Tibial nerve (tissue), 4 donors: ENCODE measurements at places on chromosomes 7 and 10. TPM values are rescaled to one million over a fixed set of nuclear protein-coding genes. Genes with fewer than 3 reads are reported as not detected.

CPXM2 gene
- 45.2 TPM for total RNA-seq

GPNMB gene
- total RNA-seq = 53.3 TPM

NUPR2 gene
- total RNA-seq = not detected

DNA sequence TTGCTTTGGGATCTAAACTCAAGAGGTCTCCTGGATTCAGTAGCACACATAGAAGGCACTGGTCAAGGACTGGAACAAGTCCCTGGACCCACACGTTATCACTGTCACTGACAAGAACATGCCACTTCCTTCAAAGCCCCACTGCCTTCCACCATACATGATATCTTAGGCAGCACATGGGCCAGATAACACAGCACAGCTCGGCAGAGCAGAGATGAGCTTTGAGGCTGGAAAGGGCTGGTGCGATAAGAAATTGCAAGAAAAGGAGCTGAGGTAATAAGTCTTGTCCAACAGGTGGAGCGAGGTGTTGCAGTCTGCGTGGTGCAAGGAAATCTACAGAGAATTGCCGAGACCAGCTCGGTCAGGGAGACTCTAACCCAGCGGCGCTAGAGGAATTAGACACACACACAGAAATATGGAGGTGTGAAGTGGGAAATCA, 139.8 kb upstream of the CDK13 start:
- DNase-seq = no peak

- DNase-seq = no peak
Observed at GRCh38 chr7:44974549-44974948, 4.3 kb downstream of the MYO1G start.

DNA sequence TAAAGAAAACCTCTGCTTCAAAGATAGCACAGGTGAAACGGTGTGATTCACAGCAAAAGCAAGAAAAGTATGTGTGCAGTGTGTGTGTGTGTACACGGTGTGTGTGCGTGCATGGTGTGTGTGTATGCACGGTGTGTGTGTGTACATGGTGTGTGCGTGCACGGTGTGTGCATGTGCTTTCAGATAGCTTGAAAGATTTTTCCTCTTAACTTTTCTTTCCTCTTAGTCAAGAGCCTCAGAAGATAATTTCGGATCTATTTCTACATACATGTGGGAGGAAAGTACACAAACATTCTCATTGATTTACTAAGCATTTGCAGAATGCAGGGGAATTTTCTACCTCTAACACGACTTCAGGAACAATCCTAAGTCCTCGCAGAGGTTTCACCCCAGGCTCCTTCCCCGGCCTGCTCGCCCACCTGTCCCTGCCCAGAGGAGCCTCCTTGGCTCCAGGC, 2.9 kb downstream of the FGFR2 start:
- DNase-seq = no peak

DNA sequence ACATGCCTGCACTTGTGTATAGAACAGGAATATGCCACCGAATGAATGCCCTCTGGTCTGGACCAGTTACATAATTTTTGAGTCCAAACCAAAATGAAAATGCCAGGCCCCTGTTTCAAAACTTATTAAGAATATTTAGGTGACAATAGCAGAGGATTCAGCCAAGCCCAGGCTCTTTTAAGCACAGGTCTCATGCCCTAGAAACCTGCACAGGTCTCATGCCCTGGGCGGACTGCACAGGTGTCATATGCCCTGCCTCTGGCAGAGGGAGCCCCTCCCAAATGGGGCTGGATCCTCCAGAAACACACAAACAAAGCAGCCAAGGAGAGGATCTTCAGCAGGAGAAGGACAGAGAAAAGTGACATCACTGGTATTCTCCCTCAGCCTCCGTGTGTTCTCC, 605.4 kb upstream of the NRP1 start:
- DNase-seq = no peak

DNA sequence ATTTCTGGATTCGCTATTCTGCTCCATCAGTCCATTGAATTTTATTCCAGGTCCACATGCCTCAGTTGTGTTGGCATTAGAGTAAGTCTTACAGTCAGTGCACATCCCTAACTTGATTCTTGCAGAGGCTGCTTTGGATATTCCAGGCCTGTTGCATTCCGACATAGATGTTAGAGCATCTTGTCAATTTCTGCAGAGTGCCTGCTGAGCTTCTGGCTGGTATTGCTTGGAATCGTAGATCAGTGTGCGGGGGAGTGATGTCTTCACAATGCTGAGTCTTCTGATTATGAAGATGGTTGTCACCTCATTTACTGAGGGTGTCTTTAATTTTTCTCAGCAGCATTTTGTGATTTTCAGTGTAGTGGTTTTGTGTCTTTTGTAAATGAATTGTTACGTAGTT, 45.2 kb downstream of the INPP5A start:
- DNase-seq = no peak

DNA sequence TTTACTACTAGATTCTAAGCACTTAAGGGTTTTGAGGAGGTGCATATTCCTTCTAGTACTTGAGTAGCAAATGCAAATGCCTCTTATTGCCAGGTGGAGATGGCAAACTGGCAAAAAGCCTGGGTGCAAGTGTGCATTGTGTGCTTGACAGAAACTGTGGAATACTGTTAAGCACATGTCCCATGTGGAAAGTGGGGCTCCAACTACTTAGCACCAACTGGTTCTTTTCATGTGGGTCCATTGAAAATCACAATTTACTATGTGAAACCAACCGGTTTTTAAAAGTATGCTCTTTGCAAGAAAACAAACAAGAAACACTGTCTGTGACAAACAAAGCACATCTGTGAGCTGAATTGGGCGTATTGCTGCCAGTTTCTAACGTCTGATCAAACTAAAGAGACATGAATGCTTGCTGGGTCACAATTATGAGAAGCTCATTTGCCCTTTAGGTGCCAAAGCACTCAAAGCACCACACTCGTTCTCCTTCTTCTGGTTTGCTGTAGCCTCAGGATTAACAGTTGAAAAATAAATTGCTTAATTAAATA, 197.4 kb downstream of the SEMA3E start:
- no peak for DNase-seq

DNA sequence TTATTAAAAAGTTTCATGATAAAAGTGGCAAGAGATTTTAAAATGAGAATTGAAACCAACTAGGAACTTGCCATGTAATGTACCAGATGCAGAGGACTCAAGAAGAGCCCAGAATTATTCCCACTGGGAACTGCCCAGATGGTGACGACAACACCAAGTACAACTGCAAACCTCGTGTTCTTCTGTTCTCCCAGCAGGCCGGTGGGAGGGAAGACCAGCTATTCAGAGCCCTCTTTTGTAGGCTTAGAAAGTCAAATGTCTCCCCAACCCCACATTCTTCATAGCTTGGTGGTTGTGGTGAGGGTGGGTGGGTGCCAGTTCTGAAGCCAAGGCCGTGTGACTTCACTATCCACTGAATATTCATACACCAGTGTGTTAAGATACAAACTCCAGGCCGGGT, 54.3 kb upstream of the ITGB1 start:
- DNase-seq = no peak

DNA sequence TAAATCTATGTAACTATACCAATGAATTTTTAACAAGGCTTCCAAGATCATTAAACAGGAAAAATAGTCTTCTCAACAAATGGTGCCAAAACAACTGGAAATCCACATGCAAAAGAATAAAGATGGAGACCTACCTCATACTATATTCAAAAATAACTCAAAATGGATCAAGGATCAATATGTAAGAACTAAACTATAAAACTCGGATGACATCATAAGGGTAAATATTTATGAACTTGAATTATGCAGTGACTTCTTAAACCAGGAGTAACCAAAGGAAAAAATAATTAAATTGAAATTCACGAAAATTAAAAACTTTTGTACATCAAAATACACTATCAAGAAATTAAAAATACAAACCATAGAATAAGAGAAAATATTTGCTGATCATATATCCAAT, 728.7 kb upstream of the GHITM start:
- no peak for DNase-seq

DNA sequence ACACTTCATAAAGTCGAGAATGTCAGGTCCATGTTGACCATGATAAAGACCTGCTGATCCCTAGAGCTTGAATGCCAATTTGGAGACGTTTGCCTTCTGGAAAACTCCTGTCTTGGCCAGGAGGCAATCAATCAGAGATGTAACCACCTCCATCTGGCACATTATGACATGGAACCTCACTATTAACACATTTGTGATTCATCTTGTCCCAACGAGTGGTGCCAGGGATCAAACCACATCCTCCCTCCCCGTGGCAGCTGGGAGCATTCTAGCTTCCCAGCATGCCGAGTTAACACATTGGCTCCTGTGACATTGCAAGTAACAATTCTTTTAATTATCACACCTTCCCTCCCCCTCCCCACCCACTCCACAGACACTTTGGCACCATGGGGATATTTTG, 84.0 kb upstream of the PPP1R17 start:
- DNase-seq = no peak

- DNase-seq = no peak
Observed at GRCh38 chr7:50306494-50307367, 2.2 kb downstream of the IKZF1 start.

GRCh38 chr7:22651036-22651435, 76.0 kb upstream of the IL6 start:
- no peak for DNase-seq

- no peak for DNase-seq
Observed at GRCh38 chr10:123848564-123849457, 42.8 kb downstream of the CPXM2 start.

GRCh38 chr10:133462512-133463305, 9.0 kb downstream of the SCART1 start:
- DNase-seq = no peak

DNA sequence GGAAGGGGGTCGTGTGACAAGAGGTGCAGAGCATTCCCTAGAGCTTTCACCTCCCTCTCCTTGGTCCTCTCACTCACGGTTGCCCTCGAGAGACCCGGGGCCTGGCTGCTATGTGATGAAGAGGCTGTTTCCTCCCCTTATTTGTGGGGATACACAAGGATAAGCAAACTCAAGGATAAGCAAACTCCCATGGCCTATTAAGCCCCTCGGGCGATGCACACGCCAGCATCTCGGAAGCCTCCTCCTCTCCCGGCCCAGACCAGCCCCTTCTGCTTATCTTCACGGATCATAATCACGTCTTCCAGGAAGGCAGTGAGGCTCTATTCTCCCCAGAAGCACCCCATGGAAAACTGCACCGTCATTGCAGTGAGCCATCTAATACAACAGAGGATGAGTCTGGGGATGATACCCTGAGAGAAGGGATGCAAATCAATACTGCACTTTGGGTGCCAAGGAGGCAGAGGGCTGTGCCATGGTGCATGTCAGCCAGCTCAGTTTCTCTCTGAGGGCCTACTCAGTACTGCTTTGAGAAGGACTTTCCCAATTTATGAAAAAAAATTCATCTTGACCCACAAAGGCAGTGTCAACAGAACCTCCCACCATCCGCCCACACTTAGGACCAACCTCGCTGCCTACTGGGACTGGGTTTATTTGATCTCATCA, 22.2 kb downstream of the TMEM273 start:
- no peak for DNase-seq

GRCh38 chr7:131897016-131897789, 340.8 kb upstream of the PODXL start:
- no peak for DNase-seq

- DNase-seq = no peak
Observed at GRCh38 chr7:48048113-48048512, 12.8 kb downstream of the C7orf57 start.
